HFFc6 (cell line): ENCODE measurements at places on chromosomes 11 and 22.

DNA sequence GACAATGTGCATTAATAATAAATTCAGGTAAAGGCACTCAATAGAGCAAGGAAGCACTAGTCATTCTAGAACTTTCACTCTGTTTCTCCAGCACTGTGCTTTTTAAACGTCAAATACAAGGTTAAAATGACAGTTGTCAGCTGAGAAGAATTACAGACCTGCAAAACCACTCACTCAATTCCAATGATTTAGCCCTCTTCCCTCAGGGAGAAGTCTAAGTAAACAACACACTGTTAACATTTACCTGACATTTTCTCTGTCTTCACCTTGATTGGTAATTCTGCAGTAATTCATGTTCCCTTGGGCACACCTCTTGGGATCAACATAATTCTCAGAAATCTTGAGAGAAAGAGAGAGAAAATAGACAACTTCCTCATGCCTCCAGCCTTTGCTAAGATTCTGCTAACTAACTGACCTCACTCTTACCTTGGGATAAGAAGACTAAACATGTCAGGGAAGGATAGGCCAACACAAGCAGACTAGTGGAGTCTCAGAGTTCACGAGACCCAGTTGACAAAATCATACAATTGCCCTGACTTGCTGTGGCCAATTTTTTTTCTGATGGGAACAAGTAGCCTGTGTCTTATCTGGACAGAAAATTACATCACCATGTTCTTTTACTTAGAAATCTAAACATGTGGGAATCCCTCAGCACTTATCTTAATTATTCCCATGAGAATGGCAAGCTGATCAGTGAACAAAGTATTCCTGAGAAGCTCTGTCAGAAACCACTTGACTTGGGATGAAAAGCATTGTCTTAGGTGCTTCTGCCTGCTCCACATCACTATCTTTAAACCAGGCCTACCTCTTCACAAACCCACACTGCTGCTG, 516.8 kb upstream of the FAT3 start:
- DNase-seq: no peak

DNA sequence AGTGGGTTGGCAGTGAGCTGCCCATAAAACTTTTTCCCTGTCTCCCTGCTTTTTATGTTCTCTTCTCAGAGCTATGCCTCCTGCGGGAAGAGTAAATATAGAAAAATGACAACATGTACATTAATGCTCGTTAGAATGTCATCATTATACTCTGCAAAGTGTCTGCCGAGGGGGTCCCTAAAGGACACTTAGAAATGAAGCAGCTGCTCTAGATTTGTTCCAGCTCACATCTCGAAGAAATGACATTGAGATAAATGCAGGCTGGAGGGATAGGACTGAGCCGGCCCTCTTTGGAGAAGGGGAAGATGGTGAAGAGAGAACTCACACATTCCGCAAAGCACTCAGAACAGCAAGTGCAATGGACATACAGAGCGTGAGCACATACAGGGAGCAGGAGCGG, 240.0 kb downstream of the NXPE2 start:
- DNase-seq: no peak

DNA sequence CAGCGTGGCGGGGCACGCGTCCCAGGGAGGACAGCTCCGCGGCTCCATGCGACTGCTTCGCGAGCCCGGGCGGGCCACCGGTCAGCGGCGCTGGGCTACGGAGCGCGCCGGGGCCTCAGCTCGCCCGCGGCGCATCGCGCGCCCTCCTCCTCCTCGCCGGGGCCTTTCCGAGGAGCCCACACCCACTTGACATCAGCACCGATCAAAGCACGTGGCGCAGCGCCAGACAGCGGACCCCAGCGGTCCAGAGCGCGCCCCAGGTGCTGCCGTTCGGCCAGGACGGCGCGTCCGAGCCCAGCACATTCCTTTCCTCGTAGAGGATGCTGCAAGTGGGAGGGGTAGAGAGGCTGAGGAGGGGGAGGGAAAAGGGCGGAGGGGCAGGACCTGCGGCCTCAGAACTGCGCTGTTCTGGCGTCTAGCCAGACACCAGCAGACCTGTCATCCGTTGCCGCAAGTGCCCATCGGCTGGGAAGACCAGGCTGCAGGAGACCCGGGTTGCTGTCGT, 88.6 kb downstream of the PLEKHA7 start:
- DNase-seq: no peak

GRCh38 chr11:134118006-134118405, 49.1 kb downstream of the JAM3 start:
- no peak for DNase-seq

DNA sequence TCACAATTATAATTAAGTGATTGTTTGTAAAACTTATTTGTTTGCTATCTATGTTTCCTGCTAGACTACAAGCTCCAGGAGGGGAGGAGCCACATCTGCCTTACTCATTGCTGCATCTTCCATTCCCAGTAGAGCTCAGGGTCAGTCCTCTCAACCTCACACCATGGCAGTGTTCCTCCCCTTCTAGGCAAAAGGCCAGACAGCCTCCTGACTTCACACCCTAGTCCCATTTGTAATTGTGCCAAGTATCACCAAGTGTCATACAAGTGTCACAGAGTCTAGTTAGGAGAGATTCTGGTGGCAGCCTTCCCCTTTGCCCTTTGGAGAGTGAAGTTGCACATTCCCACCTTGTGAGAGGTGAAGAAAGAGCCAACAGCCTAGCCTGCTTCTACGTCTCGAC, 490.4 kb downstream of the INSC start:
- DNase-seq: no peak

- peak; percentile 32 for DNase-seq
Measured at GRCh38 chr22:37560608-37561211, 430 bp downstream of the CDC42EP1 start.

GRCh38 chr11:116825434-116825833, 2.3 kb upstream of the APOA4 start:
- DNase-seq: no peak

- peak; percentile 8 for DNase-seq
Measured at GRCh38 chr22:19291218-19291579, 320 bp downstream of the CLTCL1 start.

DNA sequence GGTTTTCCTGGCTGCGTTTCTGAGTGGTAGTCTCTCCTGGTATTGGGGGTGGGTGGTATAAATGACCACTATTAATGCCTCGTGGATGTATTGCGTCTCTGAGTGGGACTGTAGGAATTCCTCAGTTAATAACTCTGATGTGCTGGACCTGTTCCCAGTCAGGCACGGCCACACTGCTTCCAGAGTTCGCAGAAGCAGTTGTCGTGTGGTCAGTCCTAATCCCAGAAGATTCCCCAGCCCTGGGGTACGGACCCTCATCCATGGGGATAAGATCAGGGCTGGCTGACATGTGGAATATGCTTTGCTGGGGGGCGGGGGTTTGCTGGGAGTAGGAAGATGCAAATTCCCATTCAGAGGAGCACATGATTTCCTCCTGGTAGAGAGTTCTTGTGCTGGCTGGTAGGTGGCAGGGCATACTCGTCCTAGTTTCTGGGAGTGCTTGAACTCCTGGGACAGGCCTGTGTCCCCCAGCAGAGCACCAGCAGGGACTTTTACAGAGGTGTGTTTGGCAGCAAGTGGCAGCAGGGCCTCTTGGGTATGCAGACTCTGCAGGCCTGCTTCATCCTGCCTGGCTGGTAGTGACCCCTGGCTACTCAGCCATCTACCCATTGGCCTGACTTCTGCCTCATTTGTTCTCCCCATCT, 157.4 kb downstream of the NAV2 start:
- no peak for DNase-seq

- DNase-seq: no peak
Measured at GRCh38 chr11:32107647-32108046, 16.8 kb downstream of the RCN1 start.

DNA sequence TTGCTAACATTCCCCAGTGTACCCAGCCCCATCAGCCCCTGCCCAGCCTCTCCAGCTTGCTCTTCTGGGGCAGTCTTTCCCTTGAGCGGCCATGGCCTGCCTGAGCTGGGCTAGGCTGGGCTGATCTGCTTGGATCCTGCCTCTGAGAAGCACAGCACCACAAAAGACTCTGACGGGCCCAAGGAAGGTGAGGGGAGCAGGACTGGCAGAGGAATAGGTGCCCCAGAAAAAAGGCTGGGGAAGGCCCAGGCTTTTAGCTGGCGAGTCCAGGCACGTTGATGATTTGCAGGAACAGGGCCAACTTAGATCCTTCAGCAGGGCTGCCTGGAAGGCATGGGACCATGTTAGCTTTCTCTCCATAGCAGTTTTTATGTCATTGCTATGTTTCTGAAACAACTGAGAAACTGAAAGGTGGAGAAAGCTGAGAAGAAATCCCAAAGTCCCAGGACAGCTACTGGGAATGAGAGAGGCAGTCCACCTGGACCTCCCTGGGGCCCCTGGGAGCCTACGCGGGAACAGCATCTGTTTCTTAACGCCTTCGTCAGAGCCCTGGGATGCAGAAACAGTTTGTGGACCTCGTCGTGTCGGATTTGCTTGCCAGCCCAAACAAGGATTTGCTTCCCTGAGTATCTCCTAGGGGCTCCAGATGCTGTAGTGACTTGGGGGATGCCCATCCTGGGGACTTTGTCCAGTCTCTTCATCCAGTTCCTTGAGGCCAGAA, 24.4 kb upstream of the FXYD6 start:
- DNase-seq: no peak

GRCh38 chr11:121892863-121893262, 223.2 kb downstream of the BLID start:
- no peak for DNase-seq

DNA sequence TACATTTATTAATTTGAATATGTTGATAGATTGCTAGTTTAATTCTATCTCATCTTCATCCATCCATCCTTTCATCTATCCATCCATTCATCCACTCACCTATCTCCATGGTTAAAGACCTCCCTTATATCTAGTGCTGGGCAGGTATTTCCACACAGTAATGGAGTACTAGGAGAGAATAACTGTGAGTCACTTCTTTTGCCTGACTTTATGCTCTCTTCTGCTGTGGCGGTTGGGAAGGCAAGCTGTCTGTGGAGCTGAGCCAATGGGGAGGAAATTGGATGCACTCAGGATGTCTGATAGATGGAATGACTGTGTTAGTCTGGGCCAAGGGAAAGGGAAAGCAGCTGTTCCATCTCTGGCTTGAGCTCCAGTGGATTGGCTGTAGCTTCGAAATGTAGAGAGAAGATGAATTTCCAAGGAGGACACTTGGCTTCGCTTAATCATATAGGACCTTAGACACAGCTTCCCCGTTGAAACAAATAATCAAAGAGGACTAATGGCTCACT, 60.3 kb downstream of the NELL1 start:
- no peak for DNase-seq

DNA sequence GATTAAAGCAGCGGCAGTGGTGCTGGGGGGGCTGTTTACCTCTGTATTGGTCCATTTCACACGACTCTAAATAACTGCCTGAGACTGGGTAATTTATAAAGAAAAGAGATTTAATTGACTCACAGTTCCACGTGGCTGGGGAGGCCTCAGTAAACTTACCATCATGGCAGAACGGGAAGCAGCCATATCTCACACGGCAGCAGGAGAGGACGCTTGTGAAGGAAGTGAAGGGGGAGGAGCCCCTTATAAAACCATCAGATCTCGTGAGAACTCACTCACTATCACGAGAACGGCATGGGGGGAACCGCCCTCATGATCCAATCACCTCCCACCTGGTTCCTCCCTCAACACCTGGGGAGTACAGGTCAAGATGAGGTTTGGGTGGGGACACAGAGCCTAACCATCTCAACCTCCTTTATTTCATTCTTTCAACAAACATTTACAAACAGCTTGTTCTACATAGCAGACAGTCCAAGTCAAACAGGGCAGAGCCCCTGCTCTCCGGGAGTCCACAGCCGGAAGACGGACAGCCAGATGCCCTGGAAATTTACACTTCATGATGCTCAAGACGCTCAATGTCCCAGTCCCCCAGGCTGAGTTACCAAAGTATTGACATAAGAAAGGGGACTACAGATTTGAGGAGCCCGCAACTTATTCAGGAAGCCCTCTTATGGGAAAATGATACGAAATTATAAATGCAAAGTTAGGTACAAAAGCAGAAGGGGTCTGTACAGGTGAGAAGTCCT, 26.3 kb upstream of the HMGXB4 start:
- DNase-seq: no peak

GRCh38 chr11:44743959-44744557, 17.3 kb downstream of the TSPAN18 start:
- DNase-seq: no peak

DNA sequence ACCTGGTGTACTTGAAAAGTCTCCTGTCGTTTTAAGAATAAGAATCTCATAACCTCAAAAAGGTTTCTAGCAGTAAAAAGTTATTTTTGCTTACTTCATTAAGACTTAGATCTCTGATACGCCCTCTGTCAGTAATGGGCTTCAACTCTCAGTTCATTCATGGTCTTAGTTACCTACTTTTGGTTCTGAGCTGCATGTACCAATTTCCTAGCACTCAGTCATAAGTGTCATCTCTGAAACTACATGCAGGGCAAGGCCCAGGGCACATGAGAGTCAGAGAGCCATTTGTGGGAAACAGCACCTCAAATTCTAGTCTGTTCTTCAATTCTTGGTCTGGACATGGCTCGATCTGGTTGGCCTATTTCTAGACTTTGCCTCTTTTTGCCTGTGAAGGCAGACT, 838.4 kb downstream of the FAM181B start:
- no peak for DNase-seq

GRCh38 chr11:43948341-43949225, 6.1 kb downstream of the C11orf96 start:
- no peak for DNase-seq

GRCh38 chr11:17986007-17986710, 26.7 kb downstream of the SERGEF start:
- DNase-seq: peak; percentile 60

DNA sequence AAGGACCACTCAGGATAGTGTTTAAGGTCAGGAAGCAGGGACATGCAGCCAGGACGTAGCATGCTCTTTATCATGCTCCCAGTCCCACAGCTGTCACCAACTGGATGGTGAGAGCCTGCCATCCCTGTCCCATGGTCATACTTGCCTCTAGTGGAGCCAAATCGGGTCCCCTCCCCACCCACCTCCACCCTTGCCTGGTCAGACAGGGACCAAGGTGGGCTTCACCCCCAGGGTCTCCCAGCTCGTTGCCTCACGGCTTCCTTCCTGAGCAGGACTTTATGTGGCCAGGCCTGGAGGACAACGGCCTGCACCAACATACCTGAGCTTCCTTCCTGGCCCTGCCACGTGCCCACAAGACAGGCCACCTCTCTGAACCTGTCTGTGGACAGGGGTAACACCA, 19.8 kb downstream of the A4GALT start:
- no peak for DNase-seq

GRCh38 chr11:23729088-23729487, 767.8 kb upstream of the LUZP2 start:
- no peak for DNase-seq

- DNase-seq: no peak
Measured at GRCh38 chr11:5151713-5152153, 2.8 kb downstream of the OR52A1 start.

GRCh38 chr11:19691815-19692500, 20.7 kb upstream of the NAV2 start:
- DNase-seq: no peak

DNA sequence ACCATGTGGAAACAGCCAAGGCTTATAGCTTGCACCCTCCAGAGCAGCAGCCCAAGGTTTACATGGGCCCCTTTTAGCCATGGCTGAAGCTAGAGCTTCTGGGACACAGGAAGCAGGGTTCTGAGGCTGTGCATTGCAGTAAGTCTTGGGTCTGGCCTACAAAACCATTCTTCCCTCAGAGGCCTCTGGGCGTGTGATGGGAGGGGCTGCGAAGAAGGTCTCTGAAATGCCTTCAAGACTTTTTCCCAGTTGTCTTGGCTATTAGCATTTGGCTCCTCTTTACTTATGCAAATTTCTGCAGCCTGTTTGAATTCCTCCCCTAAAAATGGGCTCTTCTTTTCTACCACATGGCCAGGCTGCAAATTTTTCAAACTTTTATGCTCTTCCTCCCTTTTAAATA, 109.5 kb downstream of the BBOX1 start:
- no peak for DNase-seq
